ENCODE measurements at places on chromosomes 5 and 9.

DNA sequence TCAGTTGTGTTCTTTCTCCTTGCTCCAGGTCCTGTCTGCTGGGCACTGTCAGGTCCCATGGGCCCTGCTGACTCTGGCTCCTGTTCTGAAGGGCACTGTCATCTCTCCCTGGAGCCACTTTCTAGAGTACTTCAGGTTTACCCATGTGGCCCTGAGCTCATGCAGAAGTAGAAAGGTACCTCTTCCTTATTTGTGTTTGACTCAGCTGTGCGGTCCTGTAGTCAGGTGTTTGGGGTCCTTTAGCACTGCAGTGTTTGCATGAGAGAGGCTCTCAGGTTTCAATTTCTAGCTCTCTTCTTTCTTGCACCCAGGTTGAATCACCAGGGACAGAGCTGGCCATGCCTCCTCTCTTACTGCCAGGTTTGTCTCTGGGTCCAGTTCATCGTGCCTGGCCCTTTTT lies 71.5 kb downstream of the HSPA4 start:
- DNase-seq, result no peak

GRCh38 chr5:14109771-14110170 lies 33.4 kb upstream of the TRIO start:
- no peak for DNase-seq

- no peak for DNase-seq
Observed at GRCh38 chr5:174337276-174338184, 292.0 kb downstream of the NSG2 start.

DNA sequence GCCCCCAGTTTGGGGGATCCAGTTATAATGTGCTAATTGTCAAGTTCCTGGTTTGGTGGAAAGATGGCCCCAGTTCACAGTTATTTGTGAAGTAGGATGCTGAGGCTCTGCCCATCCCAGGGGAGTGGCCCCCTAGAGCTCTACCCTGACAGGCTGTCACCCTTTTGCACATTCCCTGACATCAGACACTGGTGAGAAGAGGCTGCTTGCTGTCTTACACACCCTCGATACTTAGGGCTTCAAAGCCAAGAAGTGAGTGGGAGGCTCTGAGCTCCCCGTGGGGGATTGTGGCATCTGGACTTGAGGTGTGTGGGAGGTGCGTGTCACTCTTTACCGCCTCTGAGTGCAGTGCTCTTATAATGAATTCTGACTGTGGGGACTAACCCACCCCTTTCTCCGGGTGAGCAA lies 168.5 kb downstream of the DOCK2 start:
- peak; percentile 54 for DNase-seq

GRCh38 chr9:126607086-126607485 lies 6.6 kb upstream of the LMX1B start:
- no peak for DNase-seq

DNA sequence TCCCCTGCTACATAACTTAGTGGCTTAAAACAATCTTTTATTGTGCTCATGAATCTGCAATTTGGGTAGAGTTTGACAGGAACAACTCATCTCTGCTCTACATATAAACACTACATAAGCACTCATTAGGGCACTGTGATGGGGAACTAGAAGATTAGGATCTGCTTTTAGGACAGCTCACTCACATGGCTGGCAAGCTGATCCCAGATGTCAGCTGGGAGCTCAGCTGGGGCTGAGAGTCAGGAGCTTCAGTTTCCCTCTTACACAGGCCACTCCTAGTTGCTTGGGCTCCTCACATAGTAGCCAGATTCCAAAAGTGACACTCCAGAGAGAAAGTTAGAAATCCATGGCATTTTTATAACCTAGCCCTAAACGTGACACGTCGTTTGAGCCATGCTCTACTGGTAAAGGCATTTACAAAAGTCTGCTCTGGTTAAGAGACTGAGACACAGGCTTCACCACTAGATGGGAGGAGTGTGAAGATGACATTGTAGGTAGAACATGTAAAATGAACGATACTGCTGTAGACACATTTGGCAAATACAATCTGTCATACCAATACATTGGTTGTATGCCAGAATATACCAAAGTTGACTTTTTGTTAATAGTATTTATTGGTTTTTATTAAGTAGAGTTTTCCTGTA lies 23.6 kb downstream of the SCAI start:
- DNase-seq, result no peak

DNA sequence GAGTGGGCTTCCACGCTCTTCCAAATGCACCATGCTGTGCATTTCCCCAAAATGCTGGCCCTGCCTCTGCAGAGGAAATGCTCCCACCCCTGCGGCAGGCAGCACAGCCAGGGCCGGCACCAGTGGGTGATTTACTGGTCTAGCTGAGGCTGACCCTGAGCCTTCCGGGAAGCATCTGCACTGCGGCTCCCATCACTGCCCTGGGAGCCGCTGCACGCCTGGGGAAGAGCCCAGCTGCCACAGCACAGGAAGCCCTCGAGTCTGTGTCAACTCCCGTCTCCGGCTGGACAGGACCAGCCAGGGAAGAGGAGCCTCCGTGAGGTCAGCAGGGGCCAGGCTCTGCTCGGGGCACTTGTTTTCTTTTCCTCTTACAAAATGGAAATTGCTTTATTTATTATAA lies 25.1 kb upstream of the EEIG1 start:
- no peak for DNase-seq

- DNase-seq, result no peak
Observed at GRCh38 chr9:132945186-132946130, 1.0 kb upstream of the TSC1 start.

DNA sequence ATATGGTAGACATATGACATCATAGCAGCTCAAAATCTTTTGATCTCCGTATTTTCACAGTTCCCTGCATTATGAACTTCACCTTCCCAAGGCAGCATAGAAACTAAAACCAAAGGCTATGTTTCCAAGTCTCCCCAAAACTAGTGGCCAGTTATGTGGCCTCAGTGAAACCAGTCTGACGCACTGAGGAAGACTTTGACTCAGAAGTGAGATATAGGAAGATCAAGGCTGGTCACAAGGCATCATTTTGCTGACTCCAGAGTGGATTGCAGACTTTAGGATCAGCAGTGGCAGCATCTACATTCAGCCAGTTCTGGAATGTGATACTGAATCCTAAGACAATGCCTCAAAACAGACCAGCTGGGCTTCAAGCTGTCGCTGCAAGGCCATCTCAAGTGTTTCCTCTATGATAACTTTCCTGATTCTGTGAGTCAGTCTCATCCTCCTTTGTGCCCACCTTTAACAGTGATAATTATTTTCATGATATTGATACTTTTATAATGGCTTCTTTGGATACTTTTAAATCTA lies 34.4 kb upstream of the ELL2 start:
- no peak for DNase-seq

GRCh38 chr9:93896093-93896492 lies 59.1 kb downstream of the BARX1 start:
- no peak for DNase-seq

DNA sequence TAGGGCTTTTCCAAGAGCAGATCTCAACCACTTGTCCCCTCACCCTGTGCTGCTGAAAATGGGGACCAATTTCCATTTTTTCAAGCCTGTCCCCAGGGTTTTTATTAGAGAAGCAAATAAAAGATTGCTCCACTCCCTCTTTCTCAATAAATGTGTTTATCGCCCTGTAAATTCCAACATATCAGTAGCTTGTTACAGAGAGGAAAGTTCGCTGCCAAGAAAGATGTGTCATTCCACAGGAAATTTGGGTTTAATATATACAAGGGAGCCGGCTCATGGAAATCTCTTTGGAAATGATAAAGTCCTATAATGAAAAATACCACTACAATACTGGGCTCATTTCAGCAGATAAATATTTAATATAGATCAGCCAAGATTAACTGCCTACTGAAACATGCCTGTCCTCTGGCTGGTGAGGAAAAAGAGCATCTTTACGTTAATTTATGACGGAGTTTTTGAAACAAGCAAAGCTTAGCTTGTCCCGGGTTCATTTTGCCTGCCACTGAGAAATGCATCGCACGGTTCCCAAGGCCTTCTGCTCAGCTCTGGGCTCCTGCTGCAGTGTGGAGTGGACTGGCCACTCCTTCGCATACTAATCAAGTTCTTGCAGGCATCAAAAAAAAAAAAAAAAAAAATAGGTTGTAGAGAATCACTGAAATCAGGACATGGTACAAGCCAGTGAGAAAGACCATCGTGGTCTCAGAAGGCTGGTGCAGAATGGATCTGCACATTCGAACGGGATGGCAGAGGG lies 84.5 kb downstream of the BRINP1 start:
- no peak for DNase-seq
